ENCODE measurements at places on chromosomes 1 and 21.

DNA sequence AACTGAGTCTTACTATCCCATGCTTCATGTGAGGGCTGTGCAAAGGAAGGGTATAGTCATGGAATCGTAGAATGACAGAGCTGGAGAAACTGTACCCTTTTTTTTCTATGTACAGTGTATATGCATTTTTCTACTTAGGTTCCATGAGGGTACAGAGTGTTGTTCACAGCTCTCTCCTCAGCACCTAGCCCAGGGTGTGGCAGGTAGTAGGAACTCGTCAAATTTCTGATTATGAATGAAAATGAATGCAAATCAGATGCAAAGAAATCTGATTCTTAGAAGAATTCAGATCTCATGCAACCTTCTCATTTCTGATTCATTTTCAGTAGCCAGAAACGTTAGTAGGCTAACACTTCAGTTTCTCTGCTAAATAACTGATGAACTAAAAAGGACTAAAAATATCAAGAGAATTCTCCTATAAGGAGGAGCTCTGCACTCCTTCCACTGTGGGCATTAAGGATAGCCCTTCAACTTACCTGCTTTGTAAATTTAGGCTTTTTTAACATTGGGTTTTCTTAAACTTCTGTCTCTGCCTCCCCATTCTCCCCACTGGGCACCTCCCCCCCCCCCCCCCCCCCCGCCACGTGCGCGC, 18.0 kb upstream of the HHAT start:
- no peak for DNase-seq

DNA sequence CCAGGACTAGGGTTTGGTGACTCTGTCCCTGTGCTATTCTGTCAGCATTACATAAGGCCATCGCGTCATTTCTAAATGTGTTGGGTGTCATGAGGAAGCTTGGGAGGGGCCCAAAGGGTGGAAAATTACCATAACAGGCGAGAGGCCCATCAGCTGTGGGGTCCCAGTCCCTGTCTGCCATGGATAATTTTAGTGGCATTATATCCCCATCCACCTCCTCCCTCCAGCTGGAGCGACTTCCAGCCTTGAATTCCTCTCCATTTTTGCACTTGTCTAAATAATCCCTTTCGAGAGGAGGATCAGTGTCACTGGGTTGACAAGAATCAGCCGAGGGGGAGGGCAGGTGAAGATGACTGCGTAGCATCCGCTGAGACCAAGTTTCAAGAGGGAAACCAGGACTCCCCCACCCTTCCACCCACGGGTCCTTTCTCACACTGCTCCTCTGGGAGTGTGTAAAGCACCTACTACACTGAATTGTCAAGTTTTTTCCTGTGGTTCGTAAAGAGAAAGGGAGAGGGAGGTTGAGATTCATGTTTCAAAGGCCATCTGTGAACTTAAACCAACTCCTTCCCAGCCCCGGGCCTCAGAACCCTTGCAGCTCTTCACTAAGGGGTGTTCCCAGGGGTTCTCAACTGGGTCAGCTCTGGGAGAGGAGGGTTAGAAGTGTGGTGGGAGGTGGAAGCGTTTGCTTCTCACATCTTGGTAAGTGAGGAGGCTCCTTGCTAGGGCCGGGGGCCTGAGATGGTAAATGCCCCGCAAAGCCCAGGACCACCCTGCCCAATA, 29.2 kb downstream of the VASH2 start:
- no peak for DNase-seq

- DNase-seq: no peak
Observed at GRCh38 chr1:25676488-25676887, 59.9 kb downstream of the MAN1C1 start.

- DNase-seq: no peak
Observed at GRCh38 chr1:44655609-44656008, 18.7 kb downstream of the TMEM53 start.

GRCh38 chr1:227317523-227318015, 723 bp downstream of the CDC42BPA start:
- no peak for DNase-seq

GRCh38 chr21:45768011-45768739, 124.7 kb downstream of the PCBP3 start:
- DNase-seq: no peak

DNA sequence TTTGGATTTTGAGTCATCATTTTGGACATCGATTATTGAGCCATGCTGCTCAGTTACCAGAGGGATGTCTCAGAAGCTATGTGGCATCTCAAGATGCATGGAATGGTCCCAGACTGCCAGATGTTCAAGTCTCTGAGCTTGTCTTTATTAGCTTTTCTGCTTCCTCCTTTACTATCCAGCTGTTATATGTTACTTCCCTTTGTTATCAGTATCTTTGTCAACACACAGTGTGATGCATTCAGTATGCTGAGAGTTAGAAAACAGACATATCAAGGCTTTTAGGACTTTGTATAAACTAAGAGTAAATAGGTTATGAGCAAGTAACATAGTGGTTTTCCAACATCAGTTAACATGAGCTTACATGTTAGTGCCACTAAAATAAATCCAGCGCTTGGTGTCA, 474.5 kb downstream of the DSCAM start:
- DNase-seq: no peak

- DNase-seq: no peak
Observed at GRCh38 chr1:51729824-51730301, 113.0 kb downstream of the OSBPL9 start.

- DNase-seq: no peak
Observed at GRCh38 chr1:42006836-42007235, 88.1 kb upstream of the HIVEP3 start.

DNA sequence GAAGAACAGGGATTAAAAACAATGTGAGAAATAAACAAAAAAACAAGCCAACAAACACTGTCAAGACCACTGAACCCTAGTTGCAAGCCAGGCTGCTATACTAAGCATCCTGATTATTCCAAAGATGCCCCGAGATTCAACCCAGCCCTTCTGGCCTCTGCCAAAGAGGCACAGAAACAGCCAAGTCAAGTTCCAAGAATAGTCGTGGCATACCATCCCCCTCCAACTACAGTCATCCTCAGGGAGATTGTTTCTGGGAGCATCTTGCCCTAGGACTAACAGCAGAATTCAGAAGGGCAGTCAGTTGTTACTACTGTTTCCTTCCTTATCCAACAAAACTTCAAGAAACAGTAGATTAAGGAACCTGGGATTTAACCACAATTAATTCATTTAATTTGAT, 52.3 kb downstream of the ABL2 start:
- no peak for DNase-seq
